Stimulated activated CD4-positive, alpha-beta T cell treated with anti-CD3 and anti-CD28 coated beads, Interleukin-1b, Interleukin-23, amount 100 ng/mL, for 4 hours (primary cell): ENCODE measurements at places on chromosomes 7 and 10.

- DNase-seq = no peak
Observed at GRCh38 chr10:62904281-62904875, 88.2 kb upstream of the EGR2 start.

DNA sequence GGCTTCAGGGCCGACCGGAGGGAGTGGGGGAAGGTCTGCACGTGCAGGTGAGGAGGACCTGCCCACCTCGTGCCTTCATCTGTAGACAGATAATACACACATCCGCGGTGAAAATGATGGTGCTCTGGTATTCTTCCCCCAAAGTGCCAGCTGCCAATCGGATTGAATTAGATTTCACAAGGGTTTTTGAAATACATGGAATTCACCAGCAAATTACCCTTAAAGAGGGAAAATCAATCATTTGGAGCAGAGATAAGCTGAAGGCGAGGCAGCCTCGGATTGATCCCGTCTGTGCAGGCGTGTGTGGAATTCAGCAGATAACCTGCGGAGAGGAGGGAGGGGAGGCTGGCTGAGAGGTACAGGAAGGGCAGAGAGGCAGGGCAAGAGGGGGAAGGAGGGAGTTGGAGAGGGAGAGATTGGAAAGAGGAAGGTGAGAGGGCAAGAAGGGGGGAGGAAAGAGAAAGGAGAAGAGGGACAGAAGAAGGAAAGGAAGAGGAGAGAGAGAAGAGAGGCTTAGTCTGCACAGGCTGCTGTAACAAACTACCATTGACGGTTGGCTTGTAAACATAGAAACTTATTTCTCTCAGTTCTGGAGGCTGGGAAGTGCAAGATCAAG lies 84.2 kb downstream of the C10orf105 start:
- DNase-seq = no peak

DNA sequence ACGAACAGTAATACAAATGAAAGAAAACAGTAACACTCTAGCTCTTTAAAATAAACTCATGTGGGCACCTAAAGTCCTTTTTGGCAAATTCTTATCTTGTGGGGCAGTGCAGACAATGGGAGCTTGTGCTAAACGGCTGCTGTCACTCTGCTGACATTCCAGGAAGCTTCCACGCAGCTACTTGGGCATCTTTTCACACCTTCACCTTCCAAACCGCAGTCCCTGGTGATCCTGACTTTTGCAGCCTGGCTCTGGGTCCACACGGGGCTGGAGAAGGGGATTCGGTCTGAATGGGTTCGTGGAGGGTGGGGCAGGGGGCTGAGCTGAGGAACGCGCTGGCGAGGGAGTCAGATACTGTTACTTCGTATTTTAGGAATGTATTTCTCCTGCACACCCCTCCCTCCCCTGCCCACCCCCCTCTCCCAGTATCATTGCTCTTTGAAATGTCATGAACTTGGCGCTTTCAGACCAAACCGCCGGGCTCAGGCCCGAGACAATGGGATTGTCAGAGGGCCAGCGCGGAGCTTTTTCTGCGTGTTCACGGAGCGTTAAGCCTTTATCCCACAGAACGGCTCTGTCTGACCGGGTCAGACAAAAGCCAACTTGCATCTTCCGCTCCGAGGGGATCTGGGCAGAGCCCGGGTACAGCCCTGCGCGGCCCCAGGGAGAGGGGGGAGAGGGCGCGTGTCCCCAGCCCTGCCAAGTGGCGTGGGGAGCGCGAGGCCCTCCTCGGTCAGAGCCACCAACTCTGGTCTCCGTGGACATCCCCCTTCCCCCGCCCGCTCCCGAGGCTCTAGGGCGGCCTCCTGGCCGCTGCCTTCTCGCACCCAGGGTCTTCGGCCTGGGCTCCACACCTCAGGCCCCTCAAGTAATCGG lies 76.7 kb upstream of the EN2 start:
- no peak for DNase-seq

DNA sequence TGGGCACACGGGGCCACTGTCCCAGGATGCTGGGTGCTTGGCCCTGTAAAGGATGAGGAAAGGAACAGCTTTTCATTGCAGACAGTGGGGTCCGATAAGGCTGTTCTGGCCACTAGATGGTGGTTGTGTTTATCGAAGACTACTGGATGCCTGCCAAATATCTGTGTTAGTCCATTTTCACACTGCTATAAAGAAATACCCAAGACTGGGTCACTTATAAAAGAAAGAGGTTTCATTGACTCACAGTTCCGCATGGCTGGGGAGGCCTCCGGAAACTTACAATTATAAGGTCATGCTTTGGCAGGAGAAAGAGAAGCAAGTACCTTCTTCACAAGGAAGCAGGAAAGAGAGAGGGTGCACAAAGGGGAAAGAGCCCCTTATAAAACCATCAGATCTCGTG lies 32.2 kb upstream of the GARS1 start:
- no peak for DNase-seq

DNA sequence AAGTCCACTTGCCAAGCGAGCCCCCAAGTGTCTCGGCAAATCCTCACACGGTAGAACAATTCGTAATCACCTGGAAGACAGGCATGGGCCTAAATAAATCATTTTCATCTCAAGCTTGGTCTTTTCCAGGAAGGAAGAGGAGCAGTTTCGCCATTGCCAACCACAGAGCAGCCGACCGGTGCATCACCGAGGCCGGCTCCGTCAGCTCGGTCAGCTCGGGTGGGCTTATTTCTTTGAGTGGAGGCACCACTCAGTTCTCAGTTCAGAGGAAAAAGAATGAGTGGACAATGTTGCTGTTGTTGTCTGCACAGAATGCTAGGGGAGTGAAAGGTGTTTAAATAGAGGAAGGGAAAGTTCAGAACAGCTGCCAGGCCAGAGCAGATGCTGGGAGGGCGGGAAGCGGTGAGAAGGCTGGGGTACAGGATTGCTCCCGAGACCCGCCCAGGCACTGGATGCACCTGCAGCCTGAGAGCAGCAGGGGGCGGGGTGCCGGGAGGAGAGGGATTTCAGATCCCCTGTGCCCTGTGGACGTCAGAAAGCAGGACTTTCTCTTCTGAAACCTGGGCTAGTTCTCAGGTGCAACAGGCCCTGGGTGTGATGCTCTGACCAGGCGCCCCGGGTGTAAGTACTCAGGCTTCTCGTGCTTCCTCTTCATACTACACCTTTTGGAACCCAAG lies 17.7 kb upstream of the IGFBP3 start:
- no peak for DNase-seq

DNA sequence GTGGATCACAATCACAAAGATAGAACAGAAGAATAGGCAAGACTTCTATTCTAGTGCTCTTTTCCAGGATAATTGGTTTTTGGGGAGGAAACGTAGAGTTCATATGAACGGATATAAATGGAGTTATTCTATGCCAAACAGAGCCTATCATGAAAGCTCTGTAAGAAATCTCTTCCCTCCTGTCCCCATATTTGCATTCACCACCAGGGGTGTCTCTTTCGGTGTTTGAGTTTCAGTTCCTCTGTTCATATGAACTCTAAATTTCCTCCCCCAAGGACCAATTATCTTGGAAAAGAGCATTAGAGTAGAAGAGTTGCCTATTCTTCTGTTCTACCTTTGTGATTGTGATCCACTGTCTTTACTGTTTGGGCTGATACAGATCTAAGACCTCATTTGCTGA lies 48.3 kb upstream of the CDC14C start:
- no peak for DNase-seq

GRCh38 chr7:22677680-22678079 lies 49.3 kb upstream of the IL6 start:
- DNase-seq = no peak

- DNase-seq = no peak
Observed at GRCh38 chr7:116805100-116805544, 57.3 kb upstream of the CAPZA2 start.

- DNase-seq = no peak
Observed at GRCh38 chr7:22125436-22125835, 179.7 kb upstream of the CDCA7L start.

- no peak for DNase-seq
Observed at GRCh38 chr10:110083884-110084283, 76.1 kb downstream of the ADD3 start.

- no peak for DNase-seq
Observed at GRCh38 chr7:38310591-38311101, 37.2 kb upstream of the TARP start.

GRCh38 chr7:142964502-142965246 lies 2.5 kb upstream of the KEL start:
- no peak for DNase-seq

DNA sequence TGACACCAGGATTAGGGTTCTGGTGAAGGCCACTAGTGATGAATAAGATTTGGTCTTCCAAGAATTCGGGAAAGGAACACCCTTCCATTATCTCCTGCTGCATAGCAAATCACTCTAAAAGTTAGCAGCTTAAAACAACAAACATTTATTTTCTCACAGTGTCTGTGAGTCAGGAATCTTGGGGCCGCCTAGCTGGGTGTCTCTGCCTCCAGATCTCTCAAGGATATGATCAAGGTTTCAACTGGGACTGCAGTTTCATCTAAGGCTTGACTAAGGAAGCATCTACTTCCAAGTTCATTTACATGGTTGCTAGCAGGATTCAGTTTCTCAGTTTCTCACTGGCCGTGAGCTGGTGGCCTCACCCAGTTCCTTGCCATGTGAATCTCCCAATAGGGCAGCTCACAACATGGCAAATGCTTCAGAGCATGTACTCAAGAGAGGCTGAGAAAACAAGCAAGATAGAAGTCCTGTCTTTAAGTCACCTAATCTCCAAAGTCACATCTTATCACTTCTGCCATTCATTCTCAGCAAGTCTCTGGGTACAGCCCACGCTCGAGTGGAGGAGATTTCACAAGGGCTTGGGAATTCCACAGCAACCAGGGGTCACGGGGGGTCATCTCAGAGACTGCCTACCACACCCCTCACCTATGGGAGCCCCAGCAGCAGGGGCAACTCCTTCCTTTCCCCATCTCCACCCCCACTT lies 26.8 kb downstream of the TLX1 start:
- no peak for DNase-seq

DNA sequence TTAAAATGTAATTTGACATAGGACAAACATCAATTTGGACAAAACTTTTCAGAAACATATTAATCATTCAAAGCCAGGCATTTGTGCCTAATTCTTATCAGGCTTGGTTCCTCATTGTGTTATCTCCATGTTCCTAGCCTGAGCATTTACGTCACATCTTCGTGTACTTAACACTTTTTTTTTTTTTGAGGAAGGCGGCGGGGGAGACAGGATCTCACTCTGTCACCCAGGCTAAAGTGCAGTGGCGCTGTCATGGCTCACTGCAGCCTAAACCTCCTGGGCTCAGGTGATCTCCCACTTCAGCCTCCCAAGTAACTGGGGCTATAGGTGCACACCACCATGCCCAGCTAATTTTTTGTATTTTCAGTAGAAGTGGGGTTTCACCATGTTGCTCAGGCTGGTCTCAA lies 19.8 kb downstream of the HNRNPA2B1 start:
- DNase-seq = no peak

- DNase-seq = no peak
Observed at GRCh38 chr7:4663239-4664018, 18.7 kb upstream of the FOXK1 start.

DNA sequence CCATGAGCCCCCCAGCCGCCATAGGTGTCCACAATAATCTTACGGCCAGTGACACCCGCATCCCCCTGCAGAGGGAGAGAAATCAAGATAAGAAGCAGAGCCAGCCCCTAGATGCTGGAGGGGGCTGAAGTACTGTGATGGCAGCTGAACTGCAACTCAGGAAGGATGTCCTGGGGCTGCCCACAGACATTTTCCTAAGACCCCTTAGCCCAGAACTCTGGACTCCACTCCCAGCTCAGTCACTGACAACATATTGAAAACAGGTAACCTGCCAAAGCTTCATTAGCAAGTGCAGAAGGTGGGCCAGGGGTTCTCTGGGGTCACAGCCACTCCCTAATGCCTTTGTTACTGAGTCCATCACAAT lies 14.3 kb downstream of the MAT1A start:
- DNase-seq = no peak

DNA sequence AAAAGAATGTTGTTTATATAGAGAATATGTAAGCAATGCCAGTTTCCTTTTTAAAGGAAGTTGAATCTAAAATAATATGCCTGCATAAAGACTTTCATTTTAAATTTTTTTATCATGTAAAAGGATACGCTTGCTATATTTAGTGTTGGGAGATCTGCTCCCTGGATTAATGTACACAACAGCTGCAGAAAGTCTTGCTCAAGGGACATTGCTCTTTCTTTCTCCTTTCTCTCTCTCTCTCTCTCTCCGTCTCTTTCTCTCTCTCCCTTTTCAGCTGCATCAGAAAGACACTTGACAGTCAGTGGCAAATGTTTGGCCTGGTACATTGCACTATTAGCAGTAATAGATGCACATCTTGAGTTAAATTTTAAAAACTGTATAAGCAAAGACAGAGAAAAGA lies 739 bp downstream of the MYPN start:
- no peak for DNase-seq

GRCh38 chr10:123042708-123043408 lies 34.1 kb downstream of the ACADSB start:
- no peak for DNase-seq

- no peak for DNase-seq
Observed at GRCh38 chr10:11893749-11894278, 70.7 kb downstream of the PROSER2 start.

DNA sequence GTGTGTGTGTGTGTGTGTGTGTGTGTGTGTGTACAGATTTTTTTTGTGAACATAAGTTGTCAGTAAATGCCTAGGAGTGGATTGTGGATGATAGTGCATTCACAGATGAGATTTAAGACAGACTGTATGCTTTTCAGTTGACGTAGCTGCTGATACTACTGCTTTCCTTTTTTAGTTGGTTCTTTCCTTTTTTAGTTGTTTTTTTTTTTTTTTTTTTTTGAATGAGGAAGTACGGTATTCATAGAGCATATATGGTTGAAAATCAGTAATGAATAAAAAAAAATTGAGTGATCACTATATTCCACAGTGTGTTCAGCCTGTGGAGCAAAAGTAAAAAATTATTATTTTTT lies 80.5 kb downstream of the RBM33 start:
- DNase-seq = no peak

DNA sequence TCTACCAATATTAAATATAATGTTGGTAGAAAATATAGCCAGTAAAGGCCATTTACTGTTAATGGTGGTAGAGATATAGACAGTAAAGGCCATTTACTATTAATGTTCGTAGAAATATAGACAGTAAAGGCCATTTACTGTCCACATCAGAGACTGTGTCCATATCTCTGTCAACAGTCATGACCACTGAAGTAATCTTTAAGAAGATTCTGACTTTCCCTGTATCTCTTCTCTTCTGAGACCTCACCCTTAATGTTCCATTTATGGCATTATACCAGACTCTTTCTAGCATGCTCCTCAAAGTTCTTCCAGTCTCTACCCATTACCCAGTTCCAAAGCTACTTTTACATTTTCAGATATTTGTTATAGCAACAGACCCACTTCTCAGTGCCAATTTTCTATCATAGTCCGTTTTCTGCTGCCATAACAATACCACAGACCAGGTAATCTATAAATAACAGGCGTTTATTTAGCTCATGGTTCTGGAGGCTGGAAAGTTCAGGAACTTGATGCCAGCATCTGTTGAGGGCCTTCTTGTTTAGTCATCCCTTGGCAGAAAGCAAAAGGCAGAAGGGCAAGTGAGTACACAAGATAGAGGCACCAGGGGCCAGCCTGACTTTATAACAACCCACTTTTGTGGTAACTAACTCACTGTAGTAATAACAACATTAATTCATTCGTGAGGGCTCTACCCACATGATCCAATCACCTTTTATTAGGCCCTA lies 7.9 kb upstream of the NUDCD3 start:
- DNase-seq = no peak
